CD4-positive, alpha-beta T cell (primary cell): ENCODE measurements at places on chromosomes 2 and 18.
A peak's percentile ranks its signal among the peaks of the same experiment; 100 is the strongest.

DNA sequence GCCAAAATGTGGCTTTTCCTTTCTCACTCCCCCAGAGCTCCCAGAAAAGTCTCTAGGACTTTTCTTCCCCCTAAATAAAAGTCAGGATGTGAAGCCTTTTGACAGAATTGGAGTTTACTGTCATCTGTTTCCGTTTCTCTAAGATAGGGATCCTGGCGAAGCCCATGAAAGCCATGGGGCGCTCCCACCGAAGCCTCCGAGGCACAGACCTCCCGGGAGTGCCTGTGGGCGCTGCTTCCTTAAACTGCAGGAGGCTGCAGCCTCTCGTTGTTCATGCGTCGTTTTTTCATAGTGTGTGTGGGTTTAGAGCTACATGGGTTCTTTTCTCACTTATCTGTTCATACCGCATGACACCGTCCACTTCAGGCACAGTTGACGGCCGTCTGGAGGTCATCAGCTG, 56.8 kb downstream of the ASAP2 start:
- H3K27ac ChIP-seq = no peak overlapping the region
- no peak for DNase-seq
- H3K27me3 ChIP-seq = no peaks in the 10 kb centered on the region
- H3K4me1 ChIP-seq = no peaks in the 10 kb centered on the region
- no peaks in the 10 kb centered on the region for H3K36me3 ChIP-seq

DNA sequence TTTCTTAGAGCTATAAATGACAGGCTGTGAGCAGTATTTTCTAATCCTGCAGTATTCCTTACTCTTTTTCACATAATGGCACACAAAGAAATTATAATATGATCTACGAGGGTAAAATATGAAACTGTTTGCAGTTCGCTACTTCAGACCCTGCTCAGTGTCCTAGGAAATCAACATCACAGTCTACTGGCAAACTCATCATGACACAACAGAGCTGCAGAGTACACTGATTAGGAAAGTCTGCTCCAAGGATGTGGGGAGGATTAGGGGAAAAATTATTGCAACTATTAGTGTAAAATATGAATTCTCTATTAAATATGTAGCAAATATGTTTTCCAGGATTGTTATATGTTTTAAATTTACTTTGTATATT, 149.2 kb upstream of the REG3G start:
- no peak overlapping the region for H3K27ac ChIP-seq
- H3K27me3 ChIP-seq = no peaks in the 10 kb centered on the region
- H3K4me1 ChIP-seq = no peaks in the 10 kb centered on the region
- DNase-seq = no peak

DNA sequence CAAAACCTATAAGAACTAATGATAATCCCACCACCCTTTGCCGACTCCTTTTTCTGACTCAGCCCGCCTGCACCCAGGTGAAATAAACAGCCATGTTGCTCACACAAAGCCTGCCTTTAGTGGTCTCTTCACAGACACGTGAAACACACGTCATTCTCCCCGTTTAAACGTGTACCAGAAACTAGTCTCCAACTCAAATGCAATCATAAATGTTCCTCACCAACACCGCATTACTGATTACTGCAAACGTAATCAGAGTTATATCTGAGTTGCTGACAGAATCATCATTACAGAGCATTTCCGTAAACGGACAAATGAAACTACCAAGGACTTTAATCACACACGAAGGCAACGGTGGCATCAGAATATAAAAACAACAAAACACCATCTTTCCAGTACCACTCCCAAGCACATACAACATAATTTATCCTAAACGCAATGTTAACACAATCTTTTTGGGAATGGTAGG, 1.9 kb downstream of the CLK1 start:
- DNase-seq = peak; percentile 86
- H3K4me3 ChIP-seq = peak overlapping the region; percentile 96
- no peaks in the 10 kb centered on the region for H3K27me3 ChIP-seq
- H3K27ac ChIP-seq = peak overlapping the region; percentile 100
- peaks cover 28% of the 10 kb centered on the region for H3K4me1 ChIP-seq
- peaks cover 47% of the 10 kb centered on the region for H3K36me3 ChIP-seq

DNA sequence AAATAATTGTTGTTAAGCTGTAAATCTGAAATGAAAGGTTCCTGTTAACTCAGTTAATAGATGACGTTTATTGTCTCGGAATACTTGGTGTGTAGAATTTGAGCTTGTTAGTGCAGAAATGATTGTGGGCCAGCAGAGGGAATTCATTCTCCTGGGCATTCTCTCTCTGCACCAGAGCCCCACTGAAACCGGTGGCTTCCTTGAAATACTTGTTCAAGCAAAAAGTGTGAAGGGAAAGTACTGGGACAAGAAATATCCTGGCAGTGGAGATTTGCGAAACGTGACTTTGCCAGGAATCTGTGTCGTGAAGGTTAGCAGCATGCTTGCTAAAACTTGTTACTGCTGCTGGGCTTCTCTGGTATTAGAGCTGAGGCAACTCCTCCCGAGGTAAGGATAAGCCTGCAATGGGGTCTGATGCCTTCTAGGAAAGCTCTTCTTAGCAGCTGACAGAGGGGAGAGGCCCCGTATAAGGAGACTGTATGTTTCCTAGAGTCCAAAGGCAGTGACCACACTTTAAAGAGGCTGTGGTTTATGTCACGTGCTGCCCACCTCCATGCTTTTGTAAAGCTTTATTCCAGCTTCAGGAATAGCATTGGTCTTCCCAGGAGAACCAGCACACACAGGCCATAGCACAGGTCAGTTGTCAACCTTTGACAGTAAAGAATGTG, 2.0 kb downstream of the ITGA6 start:
- H3K4me3 ChIP-seq = peak overlapping the region; percentile 78
- peaks cover 67% of the 10 kb centered on the region for H3K4me1 ChIP-seq
- peak overlapping the region; percentile 74 for H3K27ac ChIP-seq

- H3K36me3 ChIP-seq = no peaks in the 10 kb centered on the region
- H3K4me1 ChIP-seq = peaks cover 12% of the 10 kb centered on the region
- no peak for DNase-seq
These were observed 1.5 kb upstream of the CERKL start for GRCh38 chr2:181658444-181658843.

DNA sequence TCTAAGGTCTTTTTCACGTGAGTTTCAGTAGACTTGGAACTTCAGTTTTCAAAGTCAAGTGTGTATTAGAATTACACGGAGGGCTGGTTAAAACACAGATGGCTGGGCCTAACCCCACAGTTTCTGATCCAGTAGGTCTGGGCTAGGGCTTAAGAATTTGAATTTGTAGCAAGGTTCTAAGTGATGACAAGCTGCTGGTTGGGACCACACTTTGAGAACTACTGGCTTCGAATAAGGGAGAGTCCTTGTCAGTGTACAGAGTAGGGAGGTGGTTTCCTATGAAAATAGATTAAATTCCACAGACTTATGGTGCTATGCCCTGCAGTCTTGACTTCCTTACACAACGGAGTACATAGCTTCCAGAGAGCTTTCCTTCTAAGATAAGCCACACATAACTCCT, 4.5 kb downstream of the RHOB start:
- H3K4me1 ChIP-seq = peaks cover 13% of the 10 kb centered on the region
- H3K27ac ChIP-seq = no peak overlapping the region
- H3K27me3 ChIP-seq = peaks cover 16% of the 10 kb centered on the region
- H3K36me3 ChIP-seq = no peaks in the 10 kb centered on the region

DNA sequence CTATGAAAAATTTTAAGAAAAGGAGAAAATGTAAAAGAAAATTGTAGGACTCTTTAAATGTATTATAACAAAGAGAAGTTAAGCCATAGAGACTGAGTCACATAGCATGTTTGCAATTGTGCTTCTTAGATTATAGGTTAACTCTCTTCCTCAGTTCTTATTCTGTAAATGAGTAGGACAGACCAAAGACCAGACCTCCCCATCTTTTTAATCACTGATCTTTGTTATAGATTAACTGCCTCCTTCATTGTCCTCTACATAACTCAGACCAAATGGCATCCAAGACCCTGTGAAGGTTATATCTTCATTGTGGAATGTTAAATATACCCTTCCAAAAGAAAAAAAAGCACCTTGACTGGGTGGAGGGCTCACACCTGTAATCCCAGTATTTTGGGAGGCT, 316.9 kb upstream of the LRRTM4 start:
- no peaks in the 10 kb centered on the region for H3K36me3 ChIP-seq
- no peak for DNase-seq
- no peaks in the 10 kb centered on the region for H3K27me3 ChIP-seq
- no peak overlapping the region for H3K4me3 ChIP-seq
- H3K27ac ChIP-seq = no peak overlapping the region

DNA sequence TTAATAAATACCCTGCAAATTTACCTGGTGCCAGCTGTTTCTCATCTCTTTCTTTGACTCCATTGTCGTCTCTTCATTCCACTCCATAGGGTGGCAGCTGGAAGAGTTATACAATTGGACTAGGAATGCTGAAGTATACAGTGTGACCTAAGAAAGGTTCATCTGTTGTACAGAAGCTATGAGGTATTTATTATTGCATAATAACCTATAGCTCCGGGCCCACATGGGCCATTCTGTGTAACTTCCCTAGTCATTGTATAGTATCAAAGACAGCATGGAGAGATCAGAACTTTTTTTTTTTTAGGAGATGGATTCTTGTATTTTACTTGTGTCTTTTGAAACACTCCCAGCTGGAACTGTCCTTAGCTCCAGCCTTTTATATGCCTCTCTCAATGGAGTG, 26.2 kb downstream of the BMP10 start:
- H3K27me3 ChIP-seq = no peaks in the 10 kb centered on the region
- no peaks in the 10 kb centered on the region for H3K4me1 ChIP-seq
- no peak overlapping the region for H3K27ac ChIP-seq
- H3K36me3 ChIP-seq = no peaks in the 10 kb centered on the region
- H3K4me3 ChIP-seq = no peak overlapping the region

DNA sequence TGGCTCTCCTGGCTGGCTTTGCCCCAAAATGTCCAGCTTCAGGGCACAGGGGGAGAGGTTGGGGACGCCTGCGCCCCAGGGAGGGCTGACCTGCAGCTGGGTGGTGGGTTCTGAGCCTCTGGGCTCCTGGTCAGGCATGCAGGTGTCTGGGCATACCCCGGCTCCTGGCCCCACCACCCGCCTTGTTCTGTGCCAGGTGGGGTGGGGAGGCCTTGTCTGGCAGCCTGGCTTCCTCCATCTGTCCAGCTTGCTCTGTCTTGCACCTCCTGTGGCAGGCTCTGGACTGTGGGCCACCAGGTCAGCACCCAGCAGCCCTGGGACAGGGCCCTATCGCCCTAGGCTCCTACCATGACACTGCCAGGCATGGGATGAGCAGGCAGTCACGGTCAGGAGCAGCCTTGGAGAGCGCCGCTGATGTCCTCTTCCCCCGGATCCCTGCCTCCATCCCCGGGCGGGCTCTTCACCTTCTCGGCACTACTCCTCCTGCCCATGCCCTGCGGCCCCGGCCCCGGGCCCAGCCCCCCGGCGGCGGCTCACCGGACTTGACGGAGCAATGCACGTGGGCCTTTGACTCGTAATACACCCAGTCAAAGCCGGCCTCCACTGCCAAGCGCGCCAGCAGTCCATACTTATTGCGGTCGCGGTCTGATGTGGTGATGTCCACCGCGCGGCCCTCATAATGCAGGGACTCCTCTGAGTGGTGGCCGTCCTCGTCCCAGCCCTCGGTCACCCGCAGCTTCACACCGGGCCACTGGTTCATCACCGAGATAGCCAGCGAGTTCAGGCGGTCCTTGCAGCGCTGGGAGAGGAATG, 3.6 kb downstream of the IHH start:
- no peak overlapping the region for H3K4me3 ChIP-seq
- H3K4me1 ChIP-seq = peaks cover 38% of the 10 kb centered on the region
- no peak overlapping the region for H3K27ac ChIP-seq
- no peaks in the 10 kb centered on the region for H3K36me3 ChIP-seq
- H3K27me3 ChIP-seq = peaks cover 52% of the 10 kb centered on the region
- DNase-seq = no peak

GRCh38 chr2:15299904-15300520, 261.1 kb downstream of the NBAS start:
- no peaks in the 10 kb centered on the region for H3K4me1 ChIP-seq
- H3K27me3 ChIP-seq = no peaks in the 10 kb centered on the region
- peaks cover 44% of the 10 kb centered on the region for H3K36me3 ChIP-seq
- DNase-seq = no peak
- no peak overlapping the region for H3K27ac ChIP-seq

DNA sequence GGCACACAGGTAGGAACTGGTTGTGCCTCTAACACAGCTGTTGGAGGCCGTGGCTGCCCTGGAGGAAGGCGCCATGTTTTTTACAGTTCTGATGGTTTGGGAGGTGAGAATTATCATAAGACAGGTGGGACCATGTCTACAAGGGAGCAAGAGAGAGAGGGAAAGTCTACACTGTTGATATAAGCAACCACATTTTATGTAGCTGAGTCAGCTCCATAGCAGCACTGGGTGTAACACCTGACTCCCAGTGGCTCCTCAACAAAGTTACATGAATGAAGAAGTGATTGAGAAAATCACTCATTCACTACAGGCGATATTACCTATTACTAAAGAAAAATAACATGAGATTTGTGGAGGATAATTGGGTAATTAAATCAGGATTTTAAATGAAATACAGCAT, 41.3 kb upstream of the ACAA2 start:
- H3K4me3 ChIP-seq = no peak overlapping the region
- H3K27me3 ChIP-seq = no peaks in the 10 kb centered on the region
- peaks cover 9% of the 10 kb centered on the region for H3K4me1 ChIP-seq
- no peaks in the 10 kb centered on the region for H3K36me3 ChIP-seq
- no peak overlapping the region for H3K27ac ChIP-seq

DNA sequence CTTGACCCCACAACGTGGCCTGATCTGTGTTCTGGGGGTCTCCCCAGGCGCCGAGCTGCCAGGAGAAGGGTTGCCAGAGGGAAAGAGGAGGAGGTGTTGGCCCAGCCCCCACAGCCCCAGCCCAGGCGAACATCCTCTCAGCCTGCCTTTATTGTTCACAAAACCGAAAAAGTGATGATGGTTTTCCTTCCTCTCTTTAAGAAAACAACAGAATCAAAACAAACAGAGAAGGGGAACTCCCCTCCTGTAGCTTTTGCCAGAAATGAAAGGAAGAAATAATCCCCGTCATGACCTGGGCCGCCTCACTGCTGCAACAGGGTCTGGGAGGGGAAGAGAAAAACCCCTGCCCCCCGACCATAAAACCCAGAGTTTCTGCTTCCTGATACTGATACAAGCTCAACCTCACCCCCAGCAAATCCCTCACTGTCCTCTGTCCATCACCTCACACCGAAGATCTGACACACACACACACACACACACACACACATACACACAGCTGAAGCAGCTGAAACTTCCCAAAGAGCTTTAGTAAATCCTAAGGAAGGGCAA, 52.0 kb downstream of the ZFP36L2 start:
- no peaks in the 10 kb centered on the region for H3K36me3 ChIP-seq
- peak overlapping the region; percentile 96 for H3K27ac ChIP-seq
- no peaks in the 10 kb centered on the region for H3K27me3 ChIP-seq
